ENCODE measurements at places on chromosomes 2 and 18. TPM values are rescaled to one million over a fixed set of nuclear protein-coding genes. Genes with fewer than 3 reads are reported as not detected.

The CNTNAP5 gene
- total RNA-seq, result not detected

The BMP10 gene
- total RNA-seq, result not detected

The FAM228A gene
- not detected for total RNA-seq

The UGT1A4 gene
- not detected for total RNA-seq

The POTEJ gene
- not detected for total RNA-seq

The UNC80 gene
- not detected for total RNA-seq

The CBLN2 gene
- 5.9 TPM for total RNA-seq

The IKZF2 gene
- total RNA-seq, result 0.32 TPM
